ENCODE measurements at places on chromosomes 4 and X. TPM values are rescaled to one million over a fixed set of nuclear protein-coding genes. Genes with fewer than 3 reads are reported as not detected.

Gene L1CAM
- total RNA-seq = 0.30 TPM

GRCh38 chr4:42824278-42824977, 68.1 kb upstream of the GRXCR1 start:
- DNase-seq = no peak

DNA sequence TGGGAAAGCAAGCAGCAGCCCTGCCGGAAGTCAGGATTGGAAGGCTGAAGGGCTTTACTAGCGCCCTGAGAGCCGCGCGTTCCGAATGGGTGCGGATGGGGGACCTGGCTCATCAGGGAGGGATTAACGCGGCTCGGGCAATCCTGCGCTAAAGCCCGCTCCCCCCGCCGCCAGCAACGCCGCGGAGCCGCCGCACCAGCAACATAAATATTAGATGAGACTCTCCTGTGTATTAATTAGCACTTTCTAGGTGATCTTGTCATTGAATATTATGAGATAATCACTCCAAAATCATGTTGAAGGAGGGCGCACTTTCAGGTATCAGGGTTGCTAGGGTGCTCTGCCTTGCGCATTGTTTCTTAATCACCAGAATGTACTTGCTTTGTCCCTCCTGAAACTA, 357.2 kb upstream of the FAM241A start:
- DNase-seq = no peak

DNA sequence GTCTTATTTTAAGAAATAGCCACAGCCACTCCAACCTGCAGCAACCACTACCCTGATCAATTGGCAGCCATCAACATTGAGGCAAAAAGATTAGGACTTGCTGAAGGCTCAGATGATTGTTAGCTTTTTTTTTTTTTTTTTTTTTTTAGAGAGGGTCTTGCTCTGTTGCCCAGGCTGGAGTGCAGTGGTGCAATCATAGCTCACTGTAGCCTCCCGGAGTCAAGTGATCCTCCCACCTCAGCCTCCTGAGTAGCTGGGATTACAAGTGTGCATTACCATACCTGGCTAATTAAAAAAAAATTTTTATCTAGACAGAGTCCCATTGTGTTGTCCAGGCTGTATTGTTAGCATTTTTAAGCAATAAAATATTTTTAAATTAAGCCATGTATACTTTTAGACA, 26.5 kb downstream of the RHOH start:
- DNase-seq = no peak
